Activated CD4-positive, alpha-beta T cell treated with anti-CD3 and anti-CD28 coated beads for 1 hour (primary cell): ENCODE measurements at places on chromosomes 4 and X.

DNA sequence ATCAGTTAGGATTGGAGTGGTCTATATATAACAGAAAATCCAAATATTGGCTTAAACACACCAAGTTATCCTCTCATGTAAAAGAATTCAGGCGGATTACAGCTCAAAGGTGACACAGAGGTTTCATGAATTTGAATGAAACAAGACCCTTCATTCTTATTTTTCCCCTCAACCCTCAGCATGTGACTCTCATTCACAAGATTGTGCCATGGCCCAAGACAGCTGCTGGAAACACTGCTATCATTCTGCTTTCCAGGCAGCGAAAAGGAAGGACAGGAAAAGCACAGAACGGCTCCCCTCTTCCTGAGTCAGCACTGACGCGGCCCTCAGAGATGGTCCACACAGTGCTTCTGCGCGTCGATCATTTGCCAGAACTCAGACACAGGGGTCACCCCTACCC, 891.0 kb upstream of the FRG1 start:
- DNase-seq: no peak

GRCh38 chr4:150739591-150739990, 157.6 kb downstream of the MAB21L2 start:
- no peak for DNase-seq

DNA sequence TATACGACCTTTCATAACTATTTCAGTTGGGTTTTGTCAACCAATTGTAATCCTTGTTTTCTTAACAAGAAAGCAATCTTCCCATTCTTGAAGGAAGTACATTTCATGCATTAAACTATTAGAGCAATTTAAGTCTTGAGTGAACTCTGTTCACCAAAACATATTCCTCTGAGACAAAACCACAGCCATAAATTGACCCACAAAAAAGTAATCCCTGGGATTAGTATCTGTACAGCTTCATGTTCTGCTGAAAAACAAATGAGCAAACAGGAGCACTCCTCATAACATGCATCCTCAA, 207.0 kb upstream of the PDE5A start:
- no peak for DNase-seq

- no peak for DNase-seq
Observed at GRCh38 chr4:147717878-147718277, 14.0 kb upstream of the ARHGAP10 start.

DNA sequence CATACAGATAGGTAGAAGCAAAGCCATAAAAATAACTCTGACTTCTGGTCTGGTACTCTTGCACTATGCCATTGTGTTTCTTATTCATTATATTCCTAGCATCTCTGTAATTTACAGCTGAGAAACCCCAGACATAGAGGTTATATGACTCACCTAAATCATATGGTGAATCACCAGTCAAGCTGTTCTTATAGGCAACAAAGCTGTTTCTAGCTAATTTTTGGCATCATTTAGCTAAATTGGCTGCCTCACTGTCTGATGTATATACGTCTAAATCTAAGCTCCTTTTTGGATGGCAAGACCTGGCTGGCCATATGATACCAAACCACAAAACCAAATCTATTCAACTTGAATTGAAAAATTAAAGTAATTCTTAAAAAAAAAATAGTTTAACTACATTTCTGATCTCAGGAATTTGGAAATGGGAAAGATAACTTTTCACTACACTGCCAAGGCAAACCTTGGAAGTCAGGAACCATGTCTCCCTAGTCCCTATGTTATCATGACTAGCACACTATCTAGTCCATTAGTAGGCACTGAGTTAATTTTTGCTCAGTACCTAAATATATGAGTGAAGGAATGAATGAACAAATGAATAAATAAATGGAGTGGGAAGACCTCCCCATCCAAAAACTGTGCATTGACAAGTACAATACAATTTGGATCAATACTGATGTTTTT, 41.3 kb upstream of the STAG2 start:
- no peak for DNase-seq

GRCh38 chr4:51906167-51906958, 63.4 kb downstream of the DCUN1D4 start:
- DNase-seq: no peak

GRCh38 chrX:30283456-30284200, 25.6 kb downstream of the NR0B1 start:
- DNase-seq: no peak

DNA sequence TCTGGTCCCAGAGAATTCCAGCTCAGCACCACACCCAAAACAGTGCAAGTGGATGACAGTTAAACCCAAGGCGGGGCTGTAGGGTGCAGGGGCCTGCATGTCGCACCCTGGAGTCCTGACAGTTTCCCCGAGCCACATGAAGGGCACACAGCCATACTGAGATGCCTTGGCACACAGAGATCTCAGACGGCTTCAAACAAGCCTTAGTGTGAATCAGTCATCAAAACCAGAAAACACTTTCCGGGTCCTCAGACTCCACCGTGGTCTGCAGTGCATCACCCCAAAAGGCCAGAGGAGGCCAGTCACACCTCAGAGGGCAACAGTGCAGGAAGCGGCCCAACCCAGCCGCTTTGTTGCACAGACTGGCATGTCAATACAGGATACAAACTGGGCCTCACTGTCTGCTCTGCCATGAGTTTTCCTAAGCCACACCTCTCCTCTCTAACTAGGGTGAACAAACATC, 64.6 kb upstream of the ENPP6 start:
- DNase-seq: no peak

DNA sequence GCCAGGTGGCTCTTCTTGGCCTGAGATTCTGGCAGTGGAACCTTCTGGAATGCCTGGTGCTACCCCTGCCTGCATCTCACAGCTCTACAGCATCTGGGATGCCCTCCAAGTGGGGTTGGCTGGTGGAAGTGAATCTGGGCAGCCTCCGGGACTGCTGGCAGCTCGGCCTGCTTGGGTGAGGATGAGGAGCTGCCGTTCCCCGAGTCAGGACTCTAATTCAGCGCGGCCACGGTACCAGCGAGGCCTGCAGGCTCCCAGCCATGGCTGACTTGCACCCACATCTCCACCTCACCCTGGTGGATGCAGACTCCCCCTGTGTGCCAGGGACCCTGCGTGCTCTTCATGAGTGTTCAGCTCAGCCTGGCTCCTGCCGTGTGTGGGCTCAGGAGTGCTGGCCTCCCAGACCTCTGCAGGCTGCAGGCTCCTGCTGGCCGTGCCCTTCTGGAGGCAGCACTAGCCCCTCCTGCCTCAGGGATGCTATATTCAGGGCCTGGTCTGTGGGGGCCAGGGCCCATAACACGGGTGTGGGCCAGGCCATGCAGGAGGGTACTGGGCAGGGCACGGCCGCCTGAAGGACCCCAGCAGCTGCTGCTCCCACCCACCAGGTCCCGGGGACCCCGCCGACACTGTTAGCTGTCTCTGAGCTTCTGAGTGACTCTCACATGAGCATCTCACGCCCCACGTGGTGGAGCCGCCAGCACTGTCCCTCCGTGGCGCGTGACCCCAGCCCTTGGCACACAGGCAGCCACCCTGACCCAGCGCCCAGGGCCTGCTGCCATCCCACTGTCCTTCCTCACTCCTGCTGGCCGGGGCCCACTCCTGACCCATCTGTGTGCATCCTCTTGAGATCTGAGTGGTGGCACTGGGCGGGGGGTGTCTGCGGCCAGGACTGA, 10.6 kb downstream of the UVSSA start:
- DNase-seq: no peak

DNA sequence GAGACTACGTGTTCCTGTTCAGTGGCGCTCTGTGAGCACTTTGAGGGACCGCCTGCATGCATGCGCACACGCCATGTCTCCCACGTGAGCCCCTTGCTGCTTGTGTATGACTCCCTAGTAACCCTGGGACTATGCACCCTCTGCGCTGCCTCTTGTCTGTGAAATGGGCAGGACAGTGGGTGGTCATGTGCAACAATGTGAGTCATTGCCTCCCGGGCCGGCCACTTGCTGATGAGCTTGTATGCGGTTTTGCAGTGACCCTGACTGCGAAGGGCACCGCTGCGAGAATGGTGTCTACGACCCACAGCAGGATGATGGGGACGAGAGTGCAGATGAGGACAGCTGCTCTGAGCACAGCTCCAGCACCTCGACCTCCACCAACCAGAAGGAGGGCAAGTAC, 61.4 kb downstream of the TNIP2 start:
- no peak for DNase-seq

DNA sequence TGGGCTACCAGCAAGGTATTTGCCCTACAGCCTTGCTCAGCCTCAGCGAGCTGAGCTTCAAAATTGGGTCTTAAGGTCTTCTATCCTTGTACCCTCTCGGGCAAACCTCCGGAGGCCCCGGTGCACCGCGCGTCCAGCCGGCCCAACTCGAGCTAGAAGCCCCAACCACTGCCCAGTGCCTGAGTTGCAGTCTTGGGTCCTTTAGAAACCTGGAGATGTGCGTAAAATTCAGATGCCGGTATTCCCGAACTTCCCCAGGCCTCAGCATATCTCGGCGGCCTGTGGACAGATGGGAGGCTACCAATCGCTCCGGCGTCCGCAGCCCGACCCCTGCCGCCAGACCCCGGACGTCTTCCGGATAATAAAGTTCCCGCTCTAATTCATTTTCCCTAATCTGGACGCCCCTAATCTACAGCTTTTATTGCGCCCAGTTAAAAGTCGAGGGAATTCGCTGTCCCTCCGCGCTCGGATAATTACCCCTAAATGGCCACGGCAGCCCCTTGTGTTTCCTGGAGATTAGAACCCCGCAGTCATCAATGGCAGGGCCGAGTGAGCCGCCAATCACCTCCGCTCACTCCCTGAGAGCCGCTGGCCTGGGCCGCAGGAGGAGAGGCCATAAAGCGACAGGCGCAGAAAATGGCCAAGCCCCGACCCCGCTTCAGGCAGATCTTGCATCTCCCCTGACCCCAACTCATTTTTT, 1.5 kb upstream of the MSX1 start:
- no peak for DNase-seq

- no peak for DNase-seq
Observed at GRCh38 chrX:2697306-2697705, 6.2 kb downstream of the CD99 start.

GRCh38 chr4:85717351-85717750, 242.4 kb downstream of the ARHGAP24 start:
- no peak for DNase-seq

GRCh38 chrX:136674270-136674985, 26.5 kb downstream of the CD40LG start:
- DNase-seq: no peak

DNA sequence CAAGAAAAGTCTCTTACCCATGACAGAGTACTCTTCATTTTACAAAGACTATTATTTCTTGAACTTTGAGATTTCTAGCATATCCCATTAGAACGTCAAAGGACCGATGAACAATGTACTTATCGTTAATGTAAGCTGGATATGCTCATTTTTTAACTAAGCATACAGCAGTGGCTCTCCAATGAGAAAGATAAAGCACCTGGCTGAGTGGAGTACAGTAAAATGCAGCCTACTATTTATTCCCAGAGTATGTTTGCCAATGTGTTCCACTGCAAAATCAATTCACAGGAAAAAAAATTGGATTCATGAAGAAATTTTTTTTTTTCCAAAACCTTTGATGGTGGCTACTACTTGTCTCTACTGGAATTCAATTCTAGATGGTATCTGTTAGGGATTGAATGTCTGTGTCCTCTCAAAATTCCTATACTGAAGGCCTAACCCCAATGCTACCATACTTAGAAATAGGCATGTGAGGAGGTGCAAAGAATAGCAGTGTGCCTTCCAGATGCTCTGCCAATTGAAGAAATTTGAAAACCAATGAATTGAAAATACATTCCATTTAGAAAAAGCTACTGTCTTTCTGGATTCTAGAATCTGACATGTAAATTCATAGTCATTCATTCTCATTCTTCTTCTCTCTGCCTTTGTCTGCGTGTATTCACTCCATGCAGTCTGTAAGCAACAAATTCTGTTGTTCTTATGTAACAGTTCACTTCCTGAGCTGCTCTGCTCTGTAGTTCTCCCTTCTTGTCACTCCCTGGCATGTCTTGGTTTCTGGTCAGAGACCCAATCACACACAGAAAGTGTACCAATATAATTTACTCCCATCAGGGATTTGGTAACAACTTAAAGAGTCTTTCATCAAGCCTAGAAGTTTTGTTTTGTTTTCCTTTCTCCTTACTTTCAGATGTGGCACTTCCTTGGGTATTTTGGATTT, 61.4 kb downstream of the PAPSS1 start:
- DNase-seq: no peak

- no peak for DNase-seq
Observed at GRCh38 chr4:150009533-150009932, 68.7 kb upstream of the DCLK2 start.

DNA sequence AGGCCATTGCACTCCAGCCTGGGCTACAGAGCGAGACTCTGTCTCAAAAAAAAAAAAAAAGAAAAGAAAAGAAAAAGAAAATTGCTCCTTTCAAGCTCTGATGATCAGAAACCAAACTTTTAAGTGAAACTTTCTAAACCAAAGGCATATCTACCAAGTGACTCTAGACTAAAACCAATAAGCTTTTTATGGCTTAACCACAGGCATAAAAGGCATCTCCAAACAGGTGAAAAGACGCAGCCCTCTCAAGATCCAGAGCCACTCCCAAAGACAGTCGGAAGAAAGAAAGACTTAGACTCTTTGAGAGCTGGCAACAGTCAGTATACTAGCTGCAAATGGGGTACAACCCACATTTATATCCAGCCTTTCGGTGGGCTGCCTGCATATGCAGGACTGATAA, 117.1 kb upstream of the AP1S2 start:
- DNase-seq: no peak

- no peak for DNase-seq
Observed at GRCh38 chr4:159382856-159383561, 280.1 kb downstream of the RAPGEF2 start.

GRCh38 chrX:13774696-13775095, 40.1 kb downstream of the OFD1 start:
- no peak for DNase-seq

DNA sequence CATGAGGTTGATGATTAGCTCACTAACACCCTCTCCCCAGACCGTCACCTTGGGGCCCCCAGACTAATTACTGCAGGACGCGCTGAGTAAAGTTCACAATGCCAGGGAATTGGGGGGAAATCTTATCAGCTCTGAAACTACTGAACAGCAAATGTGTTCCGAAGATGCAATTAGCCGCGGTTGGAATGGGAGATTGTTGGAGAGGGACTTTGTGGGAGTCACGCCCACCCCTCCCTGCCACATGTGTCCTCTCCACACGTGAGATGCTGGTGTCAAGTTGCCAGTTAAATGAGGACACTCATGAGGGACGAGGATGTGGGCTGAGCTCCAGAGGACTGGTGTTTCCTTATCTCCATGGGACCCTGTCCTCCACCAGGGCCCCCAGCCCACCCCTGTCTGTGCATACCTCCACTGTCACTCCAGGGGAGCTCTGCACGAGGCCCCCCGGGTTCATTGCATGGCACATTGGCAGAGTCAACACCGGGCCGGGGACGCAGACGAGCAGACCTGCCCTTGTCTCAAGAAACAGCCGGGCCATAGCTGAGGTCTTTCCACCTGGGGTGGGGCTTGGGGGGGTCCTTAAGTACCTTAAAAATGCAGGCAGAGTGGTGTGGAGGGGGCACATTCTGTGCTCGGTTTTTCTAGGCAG, 175.4 kb upstream of the PSAPL1 start:
- no peak for DNase-seq
